Vagina (tissue), 2 donors: ENCODE measurements at places on chromosomes 1 and 21.

- DNase-seq, result no peak
Measured at GRCh38 chr1:187909382-187909781, 1080.6 kb downstream of the PLA2G4A start.

DNA sequence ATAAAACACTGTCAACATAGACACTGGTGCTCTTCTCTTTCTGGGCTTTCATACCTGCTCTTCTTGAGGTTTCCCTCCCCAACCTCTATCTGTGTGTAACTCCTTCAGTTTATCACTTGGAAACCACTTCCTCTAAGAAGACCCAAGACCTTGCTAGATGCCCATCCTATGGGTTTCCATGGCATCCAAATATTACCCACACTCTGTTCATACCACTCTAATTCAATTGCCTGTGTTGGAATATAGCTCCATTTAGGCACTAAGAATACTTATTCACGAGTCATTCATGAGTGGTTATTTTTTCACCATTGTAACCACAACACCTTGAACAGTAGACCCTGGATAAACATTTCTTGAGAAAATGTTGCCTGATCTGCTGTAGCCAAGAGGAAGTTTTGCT, 231.1 kb upstream of the SGIP1 start:
- DNase-seq, result no peak

DNA sequence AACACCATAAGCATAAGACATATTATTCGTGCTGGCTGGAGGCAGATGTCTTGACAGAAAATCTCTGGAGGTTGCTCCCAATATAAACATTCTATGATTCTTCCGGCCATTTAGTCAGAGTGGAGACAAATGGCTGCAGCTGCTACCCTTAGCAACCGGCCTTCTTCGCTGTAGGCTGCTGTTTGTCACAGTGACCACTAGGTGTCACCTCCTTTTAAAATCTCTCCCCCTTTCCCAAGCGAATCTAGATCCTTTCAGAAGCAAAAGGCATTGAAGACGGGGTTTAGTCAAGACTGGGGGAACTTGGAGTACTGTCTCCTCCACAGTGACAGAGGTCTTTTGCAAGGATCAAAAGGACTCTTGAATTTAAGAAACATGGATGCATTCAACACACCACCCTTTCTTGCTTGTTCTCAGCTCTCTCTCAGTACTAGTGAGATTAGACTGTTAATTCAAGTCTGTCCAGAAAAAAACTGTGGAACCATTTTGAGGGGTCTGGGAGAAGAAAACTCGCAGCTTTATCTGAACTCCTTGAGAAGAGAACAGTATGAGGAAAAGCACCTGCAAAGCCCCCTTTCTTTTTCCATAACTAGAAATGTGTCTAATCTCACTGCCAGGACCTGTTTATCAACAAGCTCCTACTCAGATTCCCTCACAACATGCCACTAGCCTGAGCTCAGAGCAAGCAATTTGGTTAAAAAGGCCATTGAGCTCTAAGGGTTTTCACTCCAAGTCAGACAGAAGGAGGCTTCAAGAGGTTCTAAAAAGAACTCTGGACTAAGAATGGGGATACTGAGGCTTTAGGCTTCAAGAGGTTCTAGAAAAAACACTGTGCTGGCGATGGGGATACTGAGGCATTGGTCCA, 408.3 kb upstream of the PLXNA2 start:
- DNase-seq, result no peak

DNA sequence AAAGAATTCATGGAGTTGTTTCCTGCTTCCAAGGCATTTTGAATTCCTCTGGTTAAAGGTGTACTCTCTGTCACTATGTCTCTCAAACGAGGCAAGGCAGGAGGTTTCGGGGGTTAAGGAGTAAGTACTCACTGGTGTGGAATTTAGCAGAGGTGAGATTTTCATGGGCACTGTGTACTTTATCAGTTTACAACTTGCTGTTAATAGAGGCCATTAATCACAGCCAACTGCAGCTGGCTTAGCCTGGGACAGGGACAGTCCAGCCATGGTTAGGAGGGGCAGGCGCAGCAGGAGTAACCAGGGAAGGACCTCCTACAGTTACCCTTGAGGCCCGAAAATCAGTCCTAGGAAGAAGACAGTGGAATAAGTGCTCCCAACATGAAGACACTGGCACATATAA, 18.1 kb upstream of the TMEM9 start:
- DNase-seq, result no peak

GRCh38 chr1:71577451-71578131, 496.8 kb upstream of the ZRANB2 start:
- no peak for DNase-seq

GRCh38 chr1:219527994-219528393, 84.9 kb downstream of the ZC3H11B start:
- DNase-seq, result no peak

- DNase-seq, result no peak
Measured at GRCh38 chr1:179808503-179808902, 65.4 kb downstream of the FAM163A start.

- DNase-seq, result no peak
Measured at GRCh38 chr1:248778906-248779305, 23.3 kb upstream of the LYPD8 start.

DNA sequence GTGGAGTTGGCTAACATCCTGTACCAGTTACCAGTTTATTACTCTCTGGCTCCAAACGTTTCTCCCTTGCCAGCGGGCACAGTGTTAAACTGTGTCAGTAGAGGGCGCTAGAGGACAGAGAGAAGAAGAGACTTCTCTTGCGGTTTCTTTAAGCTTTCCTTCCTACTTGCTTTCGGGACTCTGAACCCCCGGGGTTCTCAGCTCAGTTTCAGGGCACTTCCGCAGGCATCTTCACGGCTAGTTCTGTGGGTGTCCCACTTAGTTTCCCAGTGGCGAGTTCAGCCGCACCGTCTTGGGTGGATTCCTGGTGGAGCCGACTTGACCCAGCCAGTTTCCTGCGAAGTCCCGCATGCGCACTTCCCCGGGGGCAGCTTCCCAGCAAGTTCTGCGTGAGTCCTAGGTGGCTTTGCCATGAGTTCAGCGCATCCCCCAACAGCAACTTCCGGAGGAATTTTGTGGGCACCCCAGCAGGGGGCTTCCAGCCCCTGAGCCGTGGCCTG, 37.9 kb upstream of the BTG2 start:
- no peak for DNase-seq

DNA sequence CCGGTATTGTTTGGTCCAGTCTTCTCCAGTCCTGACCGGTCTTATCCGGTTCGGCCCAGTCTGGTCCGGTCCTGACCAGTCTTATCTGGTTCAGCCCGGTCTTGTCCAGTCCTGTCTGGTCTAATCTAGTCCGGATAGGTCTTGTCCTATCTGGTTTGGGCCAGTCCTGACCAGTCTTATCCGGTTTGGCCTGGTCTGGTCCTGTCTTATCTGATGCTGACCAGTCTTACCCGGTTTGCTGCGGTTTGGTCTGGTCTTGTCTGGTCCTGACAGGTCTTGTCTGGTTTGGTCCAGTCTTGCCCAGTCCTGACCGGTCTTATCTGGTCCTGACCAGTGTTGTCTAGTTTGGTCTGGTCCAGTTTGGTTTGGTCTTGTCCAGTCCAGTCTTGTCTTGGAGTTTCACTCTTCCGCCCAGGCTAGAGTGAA, 30.1 kb downstream of the DHX9 start:
- no peak for DNase-seq

- no peak for DNase-seq
Measured at GRCh38 chr1:201565771-201566528, 27.0 kb downstream of the NAV1 start.

DNA sequence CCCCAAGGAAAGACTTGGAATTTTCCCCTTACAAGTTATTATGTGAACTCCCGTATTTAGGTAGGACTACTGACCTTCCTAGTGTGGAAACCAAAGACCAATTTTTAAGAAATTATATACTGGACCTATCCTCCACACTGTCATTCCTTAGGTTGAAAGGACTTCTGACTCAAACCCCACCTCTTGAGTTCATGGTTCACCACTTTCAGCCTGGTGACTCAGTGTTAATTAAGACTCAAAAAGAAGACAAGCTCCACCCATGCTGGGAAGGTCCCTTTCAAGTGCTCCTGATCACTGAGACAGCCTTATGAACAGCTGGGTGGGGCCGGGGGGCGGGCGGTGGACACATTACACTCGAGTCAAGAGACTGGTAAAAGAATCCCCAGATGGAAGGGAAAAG, 113.2 kb downstream of the LRRC53 start:
- DNase-seq, result no peak

DNA sequence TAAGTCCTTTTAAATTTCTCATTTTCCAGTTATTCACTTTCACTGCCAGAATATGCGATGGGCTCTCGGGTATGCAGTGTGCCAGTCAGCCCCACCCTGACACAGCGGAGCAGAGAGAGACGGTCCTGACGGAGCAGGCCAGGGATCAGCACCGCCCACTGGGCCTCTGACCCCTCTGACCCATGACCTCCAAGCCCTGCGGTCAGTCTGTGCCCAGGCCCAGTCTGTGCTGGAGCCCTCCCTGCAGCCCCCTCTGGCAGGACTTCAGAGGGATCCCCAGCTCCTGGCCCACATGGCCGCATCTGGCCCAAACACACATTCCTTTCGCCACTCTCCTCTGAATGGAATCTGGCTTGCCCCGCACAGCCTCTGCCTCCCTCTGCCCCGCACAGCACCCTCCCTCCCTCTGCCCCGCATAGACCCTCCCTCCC, 43.4 kb upstream of the COL6A2 start:
- DNase-seq, result no peak
